ENCODE measurements at places on chromosomes 7 and 10.

DNA sequence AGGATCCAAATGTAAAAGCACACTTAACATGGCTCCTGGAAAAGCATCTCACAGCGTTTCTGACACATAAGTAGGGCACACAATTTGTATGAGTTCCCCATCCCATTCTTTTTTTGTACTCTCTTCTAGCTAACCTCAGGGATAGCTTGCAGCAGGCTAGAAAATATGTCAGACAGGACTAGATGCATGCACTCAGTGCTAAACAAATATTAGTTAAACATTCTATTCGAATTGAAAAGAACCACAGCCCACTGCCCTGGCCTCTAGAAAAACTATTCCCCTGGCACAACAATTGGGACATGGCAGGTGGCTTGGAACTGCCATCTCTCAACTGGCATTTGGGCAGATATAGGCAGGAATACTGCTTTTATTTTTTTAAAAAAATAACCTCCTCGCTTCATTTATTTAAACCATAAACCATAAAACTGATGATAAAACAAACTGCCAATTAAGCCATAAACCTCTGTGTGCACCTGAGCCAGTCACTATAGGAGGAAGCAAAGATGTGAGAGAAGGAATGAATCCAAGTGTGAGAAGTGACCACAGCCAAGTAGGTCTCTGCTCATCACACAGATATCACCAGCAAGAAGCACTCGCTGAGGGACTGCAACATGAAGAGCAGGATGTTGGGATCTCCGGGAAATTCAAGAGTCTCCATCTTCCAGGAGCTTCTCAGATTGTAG, 394.1 kb downstream of the NEBL start:
- DNase-seq, result no peak

GRCh38 chr7:3544202-3544601, 243.2 kb downstream of the SDK1 start:
- DNase-seq, result no peak

- DNase-seq, result no peak
Measured at GRCh38 chr7:85840554-85840953, 653.7 kb upstream of the SEMA3D start.

DNA sequence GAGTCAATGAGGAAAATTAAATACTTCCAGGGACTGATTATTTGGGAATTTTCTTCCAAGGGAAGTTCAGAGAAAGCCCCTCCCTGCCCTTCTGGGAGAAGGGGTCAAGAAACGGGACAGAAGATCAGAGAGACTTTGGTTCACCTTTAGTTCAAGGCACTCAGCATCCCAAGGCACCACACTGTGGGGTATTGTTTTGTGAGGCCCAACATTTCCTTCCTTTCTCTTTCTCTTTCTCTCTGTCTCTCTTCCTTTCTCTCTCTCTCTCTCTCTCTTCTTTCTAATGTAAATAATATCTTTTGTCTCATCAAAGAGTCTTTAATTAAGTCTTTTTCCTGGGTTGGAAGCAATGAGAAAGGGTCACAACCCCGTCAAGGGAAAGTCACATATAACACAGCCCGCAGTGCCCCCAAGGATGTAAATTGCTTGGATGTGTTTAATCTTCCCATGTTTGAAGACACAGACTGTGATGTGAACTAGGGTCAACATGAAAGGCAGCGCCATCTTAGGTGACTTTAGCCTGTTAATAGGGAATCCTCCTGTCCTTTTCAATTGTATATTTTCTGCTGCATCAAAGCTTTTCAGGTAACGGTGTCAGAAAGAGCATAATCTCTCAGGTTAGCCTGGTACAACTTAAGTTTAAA, 983.3 kb upstream of the C7orf33 start:
- DNase-seq, result no peak

DNA sequence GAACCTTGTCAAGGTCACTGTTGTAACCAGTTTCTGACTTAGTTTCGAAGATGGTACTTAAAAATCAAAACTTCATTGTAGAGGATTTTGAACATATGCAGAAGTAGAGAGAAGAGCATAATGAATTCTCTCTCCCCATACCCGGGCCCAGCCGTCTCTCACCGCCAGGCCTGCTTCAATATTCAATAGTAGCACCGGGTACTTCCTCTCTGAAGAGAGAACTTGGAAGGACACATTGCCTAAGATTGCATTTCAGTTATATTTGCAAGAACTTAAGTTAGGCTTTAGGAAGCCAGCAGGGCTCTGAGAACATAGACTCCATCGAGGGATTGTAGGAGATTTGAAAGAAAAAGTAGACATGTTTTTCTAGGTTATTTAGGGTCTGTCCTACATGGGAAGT, 19.1 kb downstream of the LMTK2 start:
- no peak for DNase-seq

DNA sequence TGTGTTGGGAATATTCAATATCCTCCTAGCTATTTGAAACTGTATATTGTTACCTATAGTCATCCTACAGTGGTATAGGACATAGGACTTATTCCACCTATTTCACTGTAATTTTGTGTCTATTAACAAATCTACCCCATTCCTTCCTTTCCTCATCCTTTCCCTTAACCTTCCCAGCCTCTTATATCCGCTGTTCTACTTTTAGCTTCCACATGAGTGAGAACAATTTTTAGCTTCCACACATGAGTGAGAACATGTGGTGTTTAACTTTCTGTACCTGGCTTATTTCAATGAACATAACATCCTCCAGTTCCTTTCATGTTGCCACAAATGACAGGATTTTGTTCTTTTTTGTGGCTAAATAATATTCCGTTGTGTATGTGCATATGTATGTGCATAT, 95.9 kb upstream of the FGL2 start:
- DNase-seq, result no peak

GRCh38 chr10:113000442-113000841, 50.4 kb downstream of the TCF7L2 start:
- no peak for DNase-seq

DNA sequence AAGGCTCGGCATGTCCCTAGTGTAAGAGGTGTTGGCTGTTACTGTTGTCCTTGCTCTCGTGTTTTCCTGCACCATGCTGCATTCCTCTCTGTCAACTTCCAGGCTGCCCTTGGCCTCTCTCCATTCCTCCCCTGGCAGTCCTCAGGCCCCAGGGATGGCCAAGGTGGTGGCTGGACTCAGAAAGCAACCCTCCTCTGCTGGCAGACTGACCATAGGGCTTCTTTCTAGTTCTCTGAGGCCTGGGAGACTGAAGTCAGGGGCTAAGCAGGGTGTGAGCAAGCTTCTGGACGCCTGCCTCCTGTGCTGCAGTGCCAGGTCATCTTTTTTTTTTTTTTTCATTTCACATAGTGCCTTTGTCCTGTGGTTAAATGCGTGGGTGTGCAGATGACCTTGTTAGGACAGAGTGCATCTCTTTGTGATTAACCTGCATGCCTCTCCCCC, 72.0 kb downstream of the GOLGA7B start:
- DNase-seq, result no peak

GRCh38 chr7:134612197-134612596, 34.5 kb upstream of the BPGM start:
- DNase-seq, result no peak

DNA sequence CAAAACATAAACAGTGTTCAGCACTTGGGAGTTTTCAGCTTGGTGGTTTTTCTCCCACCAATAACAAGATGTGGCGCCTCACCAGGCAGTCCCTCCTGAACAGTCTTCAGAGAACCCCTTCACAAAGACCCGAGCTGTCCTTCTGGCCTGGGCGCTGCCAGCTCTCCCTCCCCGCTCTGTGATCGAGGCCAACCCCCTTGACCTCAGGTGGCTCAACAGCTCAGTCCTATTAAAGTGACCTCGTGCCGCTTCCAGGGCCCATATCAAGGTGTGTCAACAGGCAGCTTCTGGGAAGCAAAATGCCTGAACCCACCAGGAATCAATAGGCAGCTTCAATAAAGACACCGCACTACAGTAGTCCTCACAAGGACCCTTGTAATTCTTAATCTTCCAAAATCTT, 63.3 kb downstream of the CHST15 start:
- no peak for DNase-seq

- no peak for DNase-seq
Measured at GRCh38 chr7:81527651-81528050, 242.2 kb downstream of the HGF start.

- no peak for DNase-seq
Measured at GRCh38 chr10:47025253-47025539, 114.0 kb downstream of the PTPN20 start.

- no peak for DNase-seq
Measured at GRCh38 chr10:129952378-129953118, 11.5 kb downstream of the EBF3 start.

DNA sequence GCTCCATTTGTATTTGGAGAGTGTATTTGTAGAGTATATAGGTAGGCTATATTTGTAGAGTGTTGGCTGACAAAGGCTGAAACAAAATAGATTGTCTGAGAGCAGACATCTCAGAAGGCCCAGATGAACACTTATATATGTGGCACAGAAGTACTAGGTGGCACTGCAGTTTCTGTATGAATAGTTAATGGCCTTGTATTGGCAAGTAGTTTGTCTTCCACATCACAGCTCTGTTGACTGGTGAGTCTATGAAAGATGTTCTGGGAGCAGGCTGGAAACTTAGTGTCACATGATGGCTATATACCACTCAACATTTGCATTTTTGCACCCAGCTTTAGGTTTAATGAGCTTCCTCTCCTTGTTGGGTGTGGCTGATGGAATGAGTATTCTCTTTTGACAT, 51.9 kb downstream of the CCNY start:
- DNase-seq, result no peak

Data from brain microvascular endothelial cell (primary cell).